ENCODE measurements at places on chromosomes 13 and 19. TPM values are rescaled to one million over a fixed set of nuclear protein-coding genes. Genes with fewer than 3 reads are reported as not detected.

DNA sequence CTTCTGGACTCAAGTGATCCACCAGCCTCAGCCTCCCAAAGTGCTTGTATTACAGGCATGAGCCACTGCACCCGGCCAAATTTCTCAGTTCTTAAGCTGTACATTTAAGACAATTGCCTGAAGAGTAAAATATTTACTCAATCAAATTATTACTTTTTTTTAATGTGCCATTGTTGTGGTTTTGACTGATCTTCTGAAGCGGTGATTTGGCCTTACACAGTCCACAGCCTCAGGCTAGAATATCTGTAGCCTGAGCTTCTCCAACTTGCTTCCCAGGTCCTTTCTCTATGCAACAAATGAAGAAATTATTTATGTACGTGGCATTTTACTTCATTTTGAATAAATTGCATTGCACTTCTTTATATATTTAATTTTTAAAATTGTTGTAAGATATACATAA is 281.3 kb downstream of the KLF5 start:
- DNase-seq = no peak

- DNase-seq = no peak
Measured at GRCh38 chr19:34426096-34426661, 2.0 kb upstream of the UBA2 start.

GRCh38 chr13:104327211-104327610 is 1261.0 kb upstream of the SLC10A2 start:
- DNase-seq = no peak

- peak; percentile 23 for DNase-seq
Measured at GRCh38 chr13:71870100-71870499, 3.1 kb upstream of the DACH1 start.

DNA sequence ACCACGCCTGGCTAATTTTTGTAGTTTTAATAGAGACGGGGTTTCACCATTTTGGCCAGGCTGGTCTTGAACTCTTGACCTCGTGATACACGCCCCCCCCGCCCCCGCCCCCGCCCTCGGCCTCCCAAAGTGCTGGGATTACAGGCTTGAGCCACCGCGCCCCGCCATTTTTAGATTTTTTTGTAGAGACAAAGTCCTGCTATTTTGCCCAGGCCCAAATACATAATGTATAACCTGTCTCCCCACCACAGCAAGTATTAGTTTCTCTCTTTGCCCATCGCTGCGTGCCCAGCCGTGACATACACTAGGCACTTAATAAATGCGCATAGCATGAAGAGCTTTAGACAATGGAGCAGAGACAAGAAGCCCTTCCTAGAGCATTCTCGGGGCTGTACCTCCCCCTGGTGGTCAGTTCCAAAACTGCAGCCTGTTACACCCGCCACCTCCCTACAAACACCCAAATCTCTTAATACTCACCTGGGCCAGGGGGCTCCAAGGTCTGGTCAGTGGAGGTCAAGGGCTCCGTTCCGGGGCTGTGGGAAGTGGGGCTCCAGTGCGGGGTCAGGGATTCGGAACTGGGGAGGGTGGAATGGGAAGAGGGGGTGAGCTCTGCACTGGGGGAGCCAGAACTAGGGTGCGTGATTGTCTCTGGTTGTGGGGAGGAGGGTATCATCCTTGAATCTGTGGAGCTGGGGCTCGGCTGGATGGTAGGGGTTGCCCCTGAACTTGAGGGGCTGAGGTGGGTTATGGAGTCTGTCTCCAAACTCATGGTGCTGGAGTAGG is 22.5 kb downstream of the IQCN start:
- peak; percentile 90 for DNase-seq

- DNase-seq = peak; percentile 39
Measured at GRCh38 chr19:8494158-8494557, 8.3 kb downstream of the PRAM1 start.

DNA sequence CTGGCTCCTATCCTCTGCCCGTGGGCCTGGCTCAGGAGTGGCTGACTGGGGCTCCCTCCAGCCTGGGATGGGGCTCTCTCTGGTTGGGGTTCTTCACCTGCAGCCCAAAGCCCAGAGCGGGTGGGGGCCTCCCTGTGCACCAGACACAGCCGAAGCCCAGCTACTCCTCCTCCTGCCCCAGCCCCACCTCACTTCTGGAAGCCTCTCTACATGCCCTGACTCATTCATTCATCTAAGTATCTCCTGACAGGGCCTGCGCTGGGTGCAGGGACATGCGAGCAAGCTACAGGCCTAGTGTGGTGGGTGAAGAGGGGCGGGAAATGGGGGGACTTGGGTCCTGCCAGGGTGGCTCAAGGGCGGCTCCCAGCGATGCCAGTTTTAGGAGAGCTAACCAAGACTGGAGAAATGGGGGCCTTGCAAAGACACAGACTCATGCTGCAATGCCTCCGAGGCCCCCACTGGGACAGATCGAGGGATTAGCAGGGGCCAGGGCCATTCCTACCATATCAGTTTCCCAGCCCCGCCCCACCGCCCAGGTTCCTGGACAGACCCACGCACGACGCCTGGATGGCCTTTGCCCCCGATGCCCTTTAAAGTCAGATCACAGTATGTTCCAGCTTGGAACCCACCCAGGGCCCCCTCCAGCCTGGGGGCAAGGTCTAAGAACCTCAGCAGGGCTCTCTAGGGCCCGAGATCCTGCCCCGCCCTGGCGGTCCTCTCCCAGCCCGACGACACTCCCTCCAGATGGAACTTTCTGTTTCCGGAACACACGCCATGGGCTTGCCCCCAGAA is 12.6 kb downstream of the LSM4 start:
- no peak for DNase-seq

DNA sequence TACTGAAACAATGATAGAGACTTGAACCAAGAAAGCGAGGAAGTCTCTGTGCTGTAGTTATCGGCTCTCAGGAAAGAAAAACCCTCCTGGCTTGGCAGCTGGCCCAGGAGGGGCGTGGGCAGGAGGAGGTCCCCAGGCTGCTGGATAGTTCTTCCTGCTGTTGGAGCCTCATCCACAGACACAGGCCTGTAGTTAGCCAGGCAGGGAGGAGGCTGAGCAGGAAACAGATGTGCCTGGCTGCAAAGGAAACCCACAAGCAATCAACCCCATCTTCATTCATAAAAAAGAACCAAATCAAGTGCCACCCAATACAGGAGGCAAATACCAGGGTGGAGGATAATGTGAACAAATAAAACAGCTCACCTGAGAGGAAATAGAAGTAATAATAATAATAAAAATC is 86.2 kb downstream of the IRS2 start:
- DNase-seq = no peak

DNA sequence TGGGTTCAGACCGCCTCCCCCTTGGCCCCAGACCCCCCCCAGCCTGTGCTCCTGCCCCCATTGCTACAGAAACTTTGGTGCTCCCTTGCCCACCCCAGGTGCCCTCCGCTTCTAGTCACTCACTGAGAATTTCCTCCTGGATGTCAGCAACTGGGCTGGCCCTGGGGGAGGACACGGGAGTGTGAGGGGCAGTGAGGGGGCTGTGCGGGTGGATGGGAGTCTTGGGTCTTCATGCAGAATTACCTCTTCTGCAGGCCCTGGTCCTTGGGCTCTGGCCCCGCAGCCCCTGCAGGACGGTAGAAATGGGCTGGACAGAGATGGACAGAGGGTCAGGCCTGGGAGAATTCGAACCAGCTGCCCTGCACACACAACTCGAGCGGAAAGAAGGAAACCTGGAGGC is 4.8 kb downstream of the LILRB5 start:
- DNase-seq = no peak

Gene SLC17A7
- total RNA-seq = 1.6 TPM

Gene FLT1
- total RNA-seq = 116 TPM

GRCh38 chr13:29964181-29964845 is 113.9 kb upstream of the UBL3 start:
- DNase-seq = peak; percentile 86

Gene GPR12
- not detected for total RNA-seq

DNA sequence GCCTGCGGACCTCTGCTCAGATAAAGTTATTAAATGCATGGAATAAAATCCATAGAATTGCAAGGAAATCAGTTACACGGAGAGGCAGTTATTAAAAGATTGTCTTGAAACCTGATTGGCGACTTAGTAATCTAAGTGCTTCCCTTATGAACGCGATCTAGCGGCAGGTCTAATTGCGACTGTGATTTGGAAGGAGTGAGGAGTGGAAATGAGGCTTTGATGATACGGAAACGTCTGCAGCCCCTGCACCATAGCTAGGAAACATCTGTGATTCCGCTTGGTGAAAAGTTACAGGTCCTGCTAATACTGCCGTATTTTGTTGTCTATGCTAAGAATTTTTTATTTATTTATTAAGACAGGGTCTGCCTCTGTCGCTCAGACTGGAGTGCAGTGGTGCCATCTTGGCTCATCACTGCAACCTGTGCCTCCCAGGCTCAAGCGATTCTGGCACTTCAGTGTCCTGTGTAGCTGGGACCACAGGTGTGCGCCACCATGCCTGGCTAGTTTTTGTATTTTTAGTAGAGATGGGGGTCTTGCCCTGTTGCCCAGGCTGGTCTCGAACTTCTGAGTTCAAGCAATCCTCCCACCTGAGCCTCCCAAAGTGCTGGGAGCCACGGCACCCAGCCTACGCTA is 887 bp downstream of the NDUFS7 start:
- DNase-seq = no peak

All from GM23338 (cell line).